ENCODE measurements at places on chromosomes 7 and 10.
A peak's percentile ranks its signal among the peaks of the same experiment; 100 is the strongest.

DNA sequence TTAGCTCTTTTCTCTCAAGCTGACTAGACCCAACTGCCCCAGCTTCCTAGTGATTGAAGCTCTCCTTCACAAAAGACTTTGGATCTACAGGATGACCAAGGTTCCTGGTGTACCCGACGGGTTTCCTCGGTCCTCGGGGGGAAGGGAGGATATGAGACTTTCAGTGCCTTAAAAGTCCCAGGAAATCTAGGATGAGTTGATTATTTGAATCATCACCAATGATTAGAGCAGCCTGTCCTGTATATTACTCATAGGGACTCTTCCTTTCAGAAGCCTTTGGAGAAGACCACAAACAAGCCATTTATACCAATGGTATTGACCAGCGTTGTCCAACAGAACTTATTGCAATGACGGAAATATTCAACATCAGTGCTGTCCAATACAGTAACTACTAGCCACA lies 6.1 kb upstream of the ACTA2 start:
- no peak for DNase-seq

DNA sequence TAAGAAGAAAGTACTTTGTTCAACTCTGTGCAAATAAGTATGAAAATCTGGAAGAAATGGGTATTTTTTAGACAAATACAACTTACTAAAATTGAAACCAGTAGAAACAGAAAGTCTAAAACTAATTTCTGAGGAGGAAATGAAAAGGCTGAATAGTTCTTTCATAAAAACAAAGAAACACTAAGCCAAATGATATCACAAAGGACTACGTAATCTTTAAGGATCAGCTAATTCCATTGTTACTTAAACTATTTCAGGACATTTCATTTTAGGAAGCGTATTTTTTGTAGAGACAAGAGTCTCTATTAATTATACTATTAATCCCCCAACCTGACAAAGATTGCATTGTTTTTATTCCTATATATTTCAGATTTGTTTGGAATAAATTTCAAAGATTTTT lies 11.2 kb upstream of the CCSER2 start:
- DNase-seq, result no peak

GRCh38 chr7:50431316-50431715 lies 18.8 kb downstream of the FIGNL1 start:
- no peak for DNase-seq

GRCh38 chr7:148695953-148696352 lies 2.8 kb upstream of the CUL1 start:
- no peak for DNase-seq

- no peak for DNase-seq
Observed at GRCh38 chr10:70596860-70597809, 5.4 kb downstream of the PRF1 start.

DNA sequence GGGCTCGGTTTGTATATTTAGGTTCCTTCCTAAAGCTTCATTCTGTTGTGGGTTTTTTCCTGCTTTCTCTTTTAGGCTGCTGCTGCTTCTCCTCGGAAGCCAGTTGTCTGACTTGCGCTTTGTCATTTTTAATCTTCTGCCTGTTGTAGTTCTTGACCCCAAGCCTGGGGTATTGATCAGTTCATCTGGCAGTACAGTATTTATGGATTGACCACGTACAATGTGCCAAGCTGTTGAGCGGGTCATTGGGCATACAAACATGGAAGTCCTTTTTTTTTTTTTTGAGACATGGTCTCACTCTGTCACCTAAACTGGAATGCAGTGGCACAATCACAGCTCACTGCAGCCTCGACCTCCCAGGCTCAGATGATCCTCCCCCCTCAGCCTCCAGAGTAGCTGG lies 4.3 kb downstream of the PROSER2 start:
- DNase-seq, result no peak

GRCh38 chr7:156496865-156497264 lies 143.7 kb upstream of the RNF32 start:
- DNase-seq, result no peak

GRCh38 chr10:58089739-58090138 lies 178.0 kb downstream of the IPMK start:
- no peak for DNase-seq

- no peak for DNase-seq
Observed at GRCh38 chr7:69981646-69982045, 383.4 kb downstream of the AUTS2 start.

- no peak for DNase-seq
Observed at GRCh38 chr10:109259293-109259692, 664.0 kb downstream of the XPNPEP1 start.

DNA sequence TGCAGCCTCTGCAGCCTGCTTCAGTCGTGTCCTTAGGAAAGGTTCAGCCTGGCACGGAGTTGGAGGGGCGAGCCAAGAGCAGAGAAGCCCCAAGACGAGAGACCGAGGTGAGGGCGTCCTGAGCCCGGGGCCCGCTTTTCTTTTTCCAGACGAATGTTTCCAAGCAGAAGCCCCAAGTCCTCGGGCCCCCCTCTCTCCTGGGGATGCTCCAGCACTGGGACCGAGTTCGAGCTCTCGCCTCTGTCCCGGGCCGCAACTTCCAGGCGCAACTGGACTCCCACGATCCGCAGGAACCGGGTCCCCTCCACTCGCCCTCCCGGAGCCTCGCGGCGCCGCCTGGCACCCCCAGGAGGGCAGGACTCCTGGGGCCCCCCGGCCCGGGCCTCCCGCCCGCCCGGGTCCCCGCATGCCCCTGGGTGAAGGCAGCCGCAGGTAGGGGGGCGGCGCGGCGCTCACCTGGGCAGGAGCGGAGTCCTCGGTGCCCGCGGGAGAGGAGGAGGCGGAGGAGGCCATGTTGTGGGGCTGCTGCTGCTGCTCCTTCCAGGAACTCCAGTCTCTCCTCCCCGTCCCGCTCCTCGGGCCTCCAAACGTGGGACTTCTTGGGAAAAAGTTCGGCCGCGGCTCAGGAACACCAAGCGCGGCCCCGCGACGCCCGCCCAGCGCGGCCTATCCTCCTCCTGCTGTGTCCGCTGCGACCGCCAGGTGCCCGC lies 45.3 kb upstream of the CDK1 start:
- DNase-seq, result no peak

GRCh38 chr10:1672001-1672781 lies 65.1 kb downstream of the ADARB2 start:
- no peak for DNase-seq

- no peak for DNase-seq
Observed at GRCh38 chr10:96645191-96645721, 58.4 kb upstream of the TM9SF3 start.

DNA sequence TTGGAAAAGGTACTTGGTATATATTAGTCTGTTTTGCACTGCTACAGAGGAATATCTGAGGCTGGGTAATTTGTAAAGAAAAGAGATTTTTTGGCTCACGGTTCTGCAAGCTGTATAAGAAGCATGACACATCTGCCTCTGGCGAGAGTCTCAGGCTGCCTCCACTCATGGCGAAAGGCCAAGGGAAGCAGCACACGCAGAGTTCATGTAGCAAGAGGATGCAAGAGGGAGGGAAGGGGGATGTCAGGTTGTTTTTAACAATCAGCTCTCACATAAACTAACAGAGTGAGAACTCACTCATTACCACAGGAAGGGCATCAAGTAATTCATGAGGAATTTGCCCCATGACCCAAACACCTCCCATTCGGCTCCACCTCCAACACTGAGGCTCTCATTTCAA lies 484.8 kb upstream of the DPP6 start:
- no peak for DNase-seq

DNA sequence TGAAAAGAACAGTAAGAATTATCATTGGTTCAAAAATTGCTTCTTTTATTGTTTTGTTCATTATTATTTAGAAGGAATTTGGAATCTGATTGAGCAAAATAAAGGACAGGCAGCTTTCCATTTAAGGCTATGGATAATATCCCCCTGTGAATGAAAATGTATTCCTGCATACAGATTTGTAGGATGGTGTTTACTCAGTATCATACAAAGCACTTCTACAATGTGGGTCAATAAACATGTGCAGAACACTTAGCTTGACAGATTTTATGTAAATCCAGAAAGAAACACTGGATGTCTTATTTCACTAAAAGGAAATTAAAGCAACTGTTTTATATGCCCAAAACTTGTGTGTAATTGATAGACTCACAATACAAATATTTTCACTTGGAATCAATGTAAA lies 189.7 kb downstream of the THSD7A start:
- no peak for DNase-seq

DNA sequence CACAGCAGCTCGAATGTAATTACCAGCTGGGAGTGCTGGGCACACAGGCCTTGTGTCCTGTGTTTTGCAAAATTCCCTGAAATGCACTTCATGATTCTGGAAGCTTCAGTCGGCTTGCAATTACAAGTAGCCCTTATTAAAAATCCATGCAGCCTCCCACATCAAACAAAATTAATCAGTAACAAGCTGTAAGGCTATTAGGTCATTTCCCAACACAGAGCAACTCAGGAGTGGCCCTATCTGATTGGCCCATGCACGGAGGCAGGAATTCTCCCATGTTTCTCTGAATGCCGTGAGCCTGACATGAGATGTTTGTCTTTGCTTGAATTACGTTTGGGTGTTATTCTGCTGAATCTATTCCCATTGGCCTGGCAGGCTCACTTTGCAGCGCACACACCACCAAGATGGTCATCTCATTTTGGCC lies 36.9 kb downstream of the FOXL3 start:
- no peak for DNase-seq

DNA sequence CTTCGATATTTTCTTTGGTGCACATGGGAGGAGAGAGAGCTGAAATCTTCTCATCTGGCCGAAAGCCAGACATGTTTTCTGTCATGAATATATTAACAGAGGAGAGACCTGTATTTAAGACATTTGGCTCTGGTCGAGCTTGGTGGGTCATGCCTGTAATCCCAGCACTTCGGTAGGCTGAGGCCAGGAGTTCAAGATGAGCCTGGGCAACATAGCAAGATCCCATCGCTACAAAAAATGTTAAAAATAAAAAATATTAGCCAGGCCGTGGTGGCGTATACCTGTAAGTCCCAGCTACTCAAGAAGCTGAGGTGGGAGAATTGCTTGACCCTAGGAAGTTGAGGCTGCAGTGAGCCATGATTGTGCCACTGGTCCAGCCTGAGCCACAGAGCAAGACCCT lies 21.9 kb upstream of the GATA3 start:
- no peak for DNase-seq

DNA sequence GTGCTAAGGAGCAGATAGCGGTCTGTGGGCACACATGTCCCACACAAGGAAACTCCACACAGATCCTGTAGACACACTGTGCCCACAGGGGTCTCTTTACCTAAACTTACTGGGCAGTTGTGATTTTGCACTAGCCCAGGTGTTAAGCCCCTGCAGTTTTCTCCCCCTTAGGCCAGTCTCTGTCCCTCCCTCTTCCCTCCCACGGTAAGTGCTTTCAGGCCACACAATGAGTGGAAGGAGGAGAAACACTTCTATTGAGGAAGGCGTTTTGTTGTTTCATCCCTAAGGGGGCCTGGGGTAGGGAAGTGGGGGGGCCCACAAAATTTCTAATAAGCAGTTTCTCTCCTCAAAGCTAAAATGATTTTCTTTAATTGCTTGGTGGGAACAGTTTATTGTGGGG lies 51.4 kb downstream of the FBXW4 start:
- DNase-seq, result no peak

GRCh38 chr10:71575934-71576801 lies 143.4 kb downstream of the C10orf105 start:
- no peak for DNase-seq

GRCh38 chr10:12781976-12782375 lies 219.5 kb downstream of the CCDC3 start:
- no peak for DNase-seq

- no peak for DNase-seq
Observed at GRCh38 chr7:108697254-108697653, 127.6 kb downstream of the DNAJB9 start.

DNA sequence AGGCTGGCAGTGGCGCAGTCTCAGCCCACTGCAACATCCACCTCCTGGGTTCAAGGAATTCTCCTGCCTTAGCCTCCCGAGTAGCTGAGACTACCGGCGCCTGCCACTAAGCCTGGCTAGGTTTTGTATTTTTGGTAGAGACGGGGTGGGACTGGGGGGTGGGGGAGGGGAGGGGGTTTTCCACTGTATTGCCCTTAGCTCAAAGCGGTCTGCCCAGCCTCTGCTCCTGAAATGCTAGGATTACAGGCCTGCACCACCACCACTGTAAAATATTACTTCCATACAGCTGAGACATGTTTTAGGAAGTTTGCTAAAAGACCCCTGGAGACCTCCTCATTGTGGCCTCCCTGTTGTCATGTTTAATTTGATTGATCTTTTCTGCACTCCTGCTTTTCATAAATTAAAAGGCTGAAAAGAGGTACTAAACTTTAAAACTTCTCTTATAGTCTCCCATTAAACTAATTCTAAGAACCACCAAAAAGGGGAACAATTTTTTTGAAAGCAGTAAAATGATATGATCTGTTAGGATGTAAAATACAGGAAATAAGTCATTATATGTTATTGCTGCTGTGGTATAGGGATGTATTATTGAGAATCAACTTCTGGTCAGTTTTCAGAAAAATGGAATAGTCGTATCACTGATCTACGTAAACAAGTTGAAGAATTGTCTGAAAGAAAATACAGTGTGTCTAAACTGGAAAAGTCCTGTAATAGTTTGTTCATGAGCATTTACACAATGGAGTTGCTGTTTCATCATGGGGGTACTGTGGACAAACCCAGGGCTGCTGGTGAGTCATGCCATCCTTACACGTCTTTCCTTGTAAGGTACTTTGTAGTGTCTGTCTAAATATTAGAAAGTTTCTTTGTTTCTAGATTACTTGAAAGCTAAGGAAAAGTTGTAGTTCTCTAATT lies 72.9 kb upstream of the TMEM248 start:
- DNase-seq, result no peak

DNA sequence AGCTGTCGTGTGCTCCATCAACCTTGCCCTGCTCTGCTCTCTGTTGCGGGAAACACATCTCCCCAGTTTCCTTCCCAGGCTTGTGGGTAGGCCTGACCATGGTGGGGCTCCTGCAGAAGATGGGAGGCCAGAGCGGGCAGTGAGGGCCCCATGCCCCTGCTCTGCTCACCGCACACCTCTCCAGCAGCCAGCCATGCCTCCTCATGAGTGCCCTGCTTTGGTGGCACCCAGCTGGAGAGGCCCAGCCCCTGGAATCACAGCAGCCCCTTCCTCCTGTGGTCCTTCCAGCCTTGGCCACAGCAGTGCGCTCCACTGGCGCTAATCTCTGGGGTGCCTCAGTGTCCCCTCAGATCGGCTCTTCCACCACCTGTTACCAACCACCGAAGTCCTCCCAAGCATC lies 4.2 kb upstream of the OPN4 start:
- DNase-seq, result no peak

GRCh38 chr10:90977162-90977854 lies 56.4 kb upstream of the ANKRD1 start:
- no peak for DNase-seq

DNA sequence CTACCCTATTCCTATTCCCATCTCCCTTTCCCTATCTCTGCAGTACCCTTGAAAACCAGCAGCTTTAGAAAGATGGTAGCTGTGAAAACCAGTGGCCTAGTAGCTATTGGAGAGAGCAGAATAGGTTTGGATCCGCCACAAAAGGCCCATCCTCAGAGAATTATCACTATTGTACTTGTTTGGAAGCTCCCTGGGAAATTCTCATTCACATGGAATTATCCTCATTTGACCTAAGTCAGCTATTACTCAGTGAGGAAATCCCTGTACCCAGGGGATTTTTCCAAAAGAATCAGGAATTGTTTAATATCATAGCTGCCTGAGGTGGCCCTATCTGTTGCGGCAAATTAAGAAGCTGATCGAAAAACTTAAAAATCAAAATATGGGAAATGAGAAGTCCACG lies 51.6 kb downstream of the DGKI start:
- DNase-seq, result no peak

- peak; percentile 83 for DNase-seq
Observed at GRCh38 chr7:129771201-129771927, 159.8 kb downstream of the NRF1 start.

All from CMK (cell line).